NCI-H1930 (cell line): ENCODE measurements at places on chromosomes 1 and 21.

GRCh38 chr1:208183977-208184911 is 59.9 kb downstream of the PLXNA2 start:
- DNase-seq = no peak

DNA sequence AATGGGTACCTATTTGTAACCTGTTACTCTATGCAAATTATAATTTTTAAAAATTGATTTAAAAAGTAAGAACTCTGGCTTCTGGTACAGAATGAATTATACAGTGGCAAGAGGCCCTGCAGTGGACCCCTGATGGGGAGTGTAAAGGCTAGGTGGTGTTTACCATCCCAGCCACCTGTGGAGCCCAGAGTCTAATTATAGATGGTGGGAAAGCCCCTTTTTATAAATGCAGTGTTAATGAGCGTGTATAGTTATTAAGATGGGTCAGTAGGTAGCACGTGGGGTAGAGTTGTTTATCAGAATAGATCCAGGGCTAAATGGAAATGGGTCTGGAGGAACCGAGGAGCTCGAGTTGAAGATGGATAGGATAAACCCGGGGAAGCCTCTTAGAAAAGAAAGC is 13.9 kb upstream of the PRELP start:
- no peak for DNase-seq

GRCh38 chr1:96104506-96104905 is 617.1 kb upstream of the PTBP2 start:
- no peak for DNase-seq

DNA sequence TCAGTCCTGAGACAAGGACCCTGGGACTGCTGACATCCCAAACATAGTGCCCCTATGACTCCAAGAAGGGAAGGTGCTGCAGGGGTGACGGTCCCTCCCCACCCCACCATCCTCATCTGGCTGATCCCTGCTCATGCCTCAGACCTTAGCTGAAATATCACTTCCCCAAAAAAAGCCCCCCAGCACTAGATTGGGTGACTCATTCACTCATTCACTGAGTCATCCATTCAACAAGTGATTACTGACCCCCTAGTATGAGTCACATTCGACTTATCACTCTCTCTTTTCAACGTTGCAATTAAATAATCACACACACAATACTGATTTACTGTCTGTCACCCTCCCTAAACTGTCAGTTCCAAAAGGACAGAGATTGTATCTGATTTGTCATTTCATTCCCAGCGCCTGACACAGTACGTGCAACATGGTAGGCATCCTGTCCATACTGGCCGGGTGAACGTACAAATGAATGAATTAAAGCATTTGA is 48.6 kb downstream of the HIVEP3 start:
- no peak for DNase-seq

GRCh38 chr1:50491142-50491541 is 67.9 kb upstream of the DMRTA2 start:
- DNase-seq = no peak

DNA sequence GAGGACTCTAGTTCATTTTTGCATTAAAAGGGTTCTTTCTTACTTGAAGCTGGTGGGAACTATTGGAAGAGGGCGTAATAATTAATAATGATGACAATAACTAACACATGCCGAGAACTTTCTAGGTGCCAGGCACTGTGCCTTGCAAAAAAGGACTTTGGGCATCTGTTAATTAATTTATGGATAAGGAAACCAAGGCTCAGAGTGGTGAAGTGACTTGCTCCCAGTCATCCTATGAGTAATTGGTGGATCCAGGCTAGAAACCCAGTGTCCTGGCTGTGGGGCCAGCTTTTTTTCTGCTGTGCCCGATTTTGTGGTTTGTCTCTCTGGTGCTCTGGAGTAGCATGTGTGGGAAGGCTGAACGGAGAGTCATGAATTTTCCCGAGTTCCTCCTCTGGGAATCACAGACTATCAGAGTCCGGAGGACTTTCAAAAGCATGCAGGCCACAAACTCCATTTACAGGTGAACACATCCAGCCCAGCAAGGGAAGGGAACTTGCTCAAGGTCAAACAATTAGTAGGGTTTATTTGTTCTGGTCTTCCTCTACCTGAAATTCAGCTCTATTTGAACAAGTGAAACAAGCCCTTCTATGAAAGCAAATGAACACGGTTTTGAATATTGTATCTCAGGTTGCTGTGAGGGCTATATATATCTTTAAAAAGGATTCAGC is 23.4 kb downstream of the ROR1 start:
- DNase-seq = no peak

DNA sequence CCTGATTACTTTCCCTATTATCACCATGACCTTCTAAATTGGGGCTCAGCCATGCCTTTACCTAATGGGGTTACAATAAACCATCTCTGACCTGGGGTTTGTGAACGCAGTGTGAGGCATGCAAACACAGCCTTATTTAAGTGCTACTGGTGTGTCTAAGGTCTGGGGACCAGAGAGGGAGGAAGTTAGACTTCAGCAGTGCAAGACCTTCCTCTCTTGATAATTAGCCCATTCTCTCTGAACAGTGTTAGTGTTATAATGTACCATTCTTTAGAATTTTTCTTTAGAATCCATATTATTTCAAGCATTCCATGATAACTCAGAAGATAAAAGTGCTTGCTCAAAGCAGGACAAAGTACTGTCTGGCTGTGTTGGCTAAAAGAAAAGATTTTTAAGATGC is 10.5 kb upstream of the LRRC8D start:
- DNase-seq = no peak

GRCh38 chr1:218345673-218346390 is 696 bp downstream of the TGFB2 start:
- no peak for DNase-seq

GRCh38 chr1:2890221-2890850 is 88.8 kb upstream of the TTC34 start:
- DNase-seq = no peak

- no peak for DNase-seq
Measured at GRCh38 chr1:179007233-179007632, 18.5 kb upstream of the FAM20B start.

DNA sequence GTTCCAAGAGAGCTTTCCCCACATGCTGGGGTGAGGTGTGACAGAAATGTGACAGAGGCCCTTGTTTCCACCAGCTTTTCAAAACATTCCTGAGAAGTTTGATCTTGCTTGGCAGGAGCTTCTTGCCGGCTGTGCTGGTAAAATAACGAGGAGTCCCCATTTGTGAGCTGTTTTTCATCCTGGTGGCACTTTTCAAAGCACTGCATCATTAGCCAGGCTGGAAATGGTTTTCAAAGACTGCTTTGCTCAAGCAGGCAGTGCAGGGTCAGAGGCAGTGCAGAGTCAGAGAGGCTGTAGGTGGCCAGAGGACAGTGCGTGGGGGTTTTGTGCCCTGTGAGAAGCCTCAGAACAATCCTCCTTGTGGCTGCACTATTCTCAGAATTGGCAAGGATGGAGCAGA is 75.8 kb upstream of the KCNA3 start:
- DNase-seq = no peak

DNA sequence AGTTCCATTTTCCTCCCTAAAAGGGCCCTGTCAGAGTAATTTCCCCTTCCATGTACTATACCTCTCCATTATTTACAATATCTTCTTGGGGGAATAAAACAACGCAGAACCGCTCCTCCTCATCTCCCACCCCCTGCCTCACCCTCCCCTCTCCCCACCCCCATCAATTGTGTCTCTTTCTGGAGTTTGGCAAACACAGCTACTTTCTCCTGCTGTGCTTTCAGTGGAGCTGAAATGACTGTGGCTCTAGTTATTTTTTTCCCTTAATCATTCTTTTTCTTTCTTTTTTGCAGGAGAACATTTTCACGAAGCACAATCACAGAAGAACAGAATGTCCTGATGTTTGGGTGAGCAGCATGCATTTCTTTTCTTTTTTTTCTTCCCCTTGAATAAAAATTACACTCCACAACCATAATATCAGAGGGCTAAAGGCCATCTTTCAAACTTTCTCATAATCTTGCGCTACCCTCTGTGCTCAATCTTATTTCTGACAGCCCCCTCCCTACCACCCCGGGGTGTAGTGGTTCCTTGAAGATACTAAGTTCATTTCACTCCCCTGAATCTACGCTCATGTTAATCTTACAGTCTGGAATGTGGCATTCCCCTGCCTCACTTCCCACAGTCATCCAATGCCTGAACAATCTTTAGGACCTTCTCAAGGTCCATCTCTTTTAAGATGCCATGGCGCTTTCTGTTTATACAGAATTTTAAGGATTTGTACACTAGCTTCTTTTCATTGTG is 8.8 kb upstream of the PLXNA2 start:
- DNase-seq = no peak

- DNase-seq = no peak
Measured at GRCh38 chr1:22437573-22437972, 14.1 kb upstream of the ZBTB40 start.

DNA sequence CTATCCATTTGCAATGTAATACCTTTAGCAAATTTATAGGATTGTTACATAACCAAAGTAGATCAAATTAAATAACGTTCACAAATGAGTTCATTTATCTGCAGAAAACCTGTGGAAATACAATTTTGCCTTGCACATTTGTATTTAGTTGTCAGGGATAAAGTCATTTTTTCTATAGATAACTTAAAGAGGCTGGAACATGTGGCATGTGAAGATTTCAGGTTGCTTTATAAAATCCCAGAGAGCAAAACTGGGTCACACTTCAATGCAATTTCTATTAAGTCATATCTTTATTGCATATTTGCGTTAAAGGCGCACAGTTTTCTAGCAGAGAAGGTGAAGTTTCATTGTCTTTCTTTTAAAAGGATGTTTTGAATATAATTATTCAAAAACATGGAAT is 342.4 kb downstream of the USP25 start:
- no peak for DNase-seq

GRCh38 chr21:45109831-45110492 is 35.6 kb downstream of the ADARB1 start:
- no peak for DNase-seq

GRCh38 chr1:245094092-245094491 is 60.7 kb upstream of the KIF26B start:
- no peak for DNase-seq

GRCh38 chr1:168767894-168768584 is 39.0 kb upstream of the DPT start:
- DNase-seq = no peak

DNA sequence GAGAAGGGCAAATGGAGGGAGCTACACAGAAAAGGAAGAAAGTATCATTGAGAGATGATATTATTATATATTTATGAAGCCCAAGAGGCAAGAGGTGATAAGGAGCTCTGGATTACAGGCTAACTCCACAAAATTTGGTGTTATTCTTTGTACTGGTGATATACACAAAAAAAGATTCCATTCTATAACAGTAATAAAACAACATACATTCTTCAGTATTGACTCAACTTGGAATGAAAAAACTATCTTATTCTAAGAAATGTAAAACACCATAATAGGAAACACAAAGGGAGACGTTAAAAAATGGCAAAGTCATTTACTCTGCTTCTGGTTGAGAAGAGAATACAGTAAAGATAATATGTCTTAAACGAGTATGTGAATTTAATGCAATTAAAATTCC is 99.4 kb downstream of the TEX35 start:
- DNase-seq = no peak

DNA sequence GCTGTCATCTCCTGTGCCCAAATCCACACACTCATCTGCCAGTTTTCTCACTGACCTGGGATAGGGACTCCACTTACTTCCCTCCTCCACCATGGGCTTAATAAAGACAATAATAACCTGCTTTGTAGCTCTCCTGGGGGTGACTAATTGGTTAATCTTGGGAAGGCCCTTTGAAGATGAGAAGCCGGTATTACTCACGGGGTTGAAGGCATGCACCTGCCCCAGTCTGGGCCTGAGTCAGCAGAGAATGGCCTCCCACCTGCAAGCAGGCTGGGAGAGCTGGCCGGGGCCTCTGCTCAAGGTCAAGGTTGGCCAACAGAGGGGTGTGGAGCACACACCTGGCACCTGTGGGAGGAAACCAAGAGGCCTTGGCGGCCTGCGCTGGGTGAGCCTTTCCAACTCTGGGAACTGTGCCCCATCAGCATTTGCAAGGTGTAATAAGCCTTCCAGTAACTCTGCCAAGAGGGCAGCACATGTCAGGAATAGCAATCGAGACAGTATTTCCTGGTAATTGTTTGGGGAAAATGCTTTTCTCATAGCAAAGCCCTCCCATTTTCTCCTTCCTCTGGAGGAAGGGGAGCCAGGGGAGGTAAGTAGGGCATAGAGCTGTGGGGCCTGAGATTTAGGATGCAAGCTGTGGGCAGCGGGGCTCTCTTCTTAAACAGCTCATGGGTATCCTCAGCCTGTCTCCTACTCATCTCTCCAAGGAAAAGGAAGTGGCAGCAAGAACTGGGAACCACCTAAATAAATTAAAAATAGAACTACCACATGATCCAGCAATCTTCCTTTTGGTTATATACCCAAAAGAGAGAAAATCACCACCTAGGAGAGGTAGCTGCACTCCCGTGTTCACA is 49.0 kb downstream of the TOMM20 start:
- no peak for DNase-seq

DNA sequence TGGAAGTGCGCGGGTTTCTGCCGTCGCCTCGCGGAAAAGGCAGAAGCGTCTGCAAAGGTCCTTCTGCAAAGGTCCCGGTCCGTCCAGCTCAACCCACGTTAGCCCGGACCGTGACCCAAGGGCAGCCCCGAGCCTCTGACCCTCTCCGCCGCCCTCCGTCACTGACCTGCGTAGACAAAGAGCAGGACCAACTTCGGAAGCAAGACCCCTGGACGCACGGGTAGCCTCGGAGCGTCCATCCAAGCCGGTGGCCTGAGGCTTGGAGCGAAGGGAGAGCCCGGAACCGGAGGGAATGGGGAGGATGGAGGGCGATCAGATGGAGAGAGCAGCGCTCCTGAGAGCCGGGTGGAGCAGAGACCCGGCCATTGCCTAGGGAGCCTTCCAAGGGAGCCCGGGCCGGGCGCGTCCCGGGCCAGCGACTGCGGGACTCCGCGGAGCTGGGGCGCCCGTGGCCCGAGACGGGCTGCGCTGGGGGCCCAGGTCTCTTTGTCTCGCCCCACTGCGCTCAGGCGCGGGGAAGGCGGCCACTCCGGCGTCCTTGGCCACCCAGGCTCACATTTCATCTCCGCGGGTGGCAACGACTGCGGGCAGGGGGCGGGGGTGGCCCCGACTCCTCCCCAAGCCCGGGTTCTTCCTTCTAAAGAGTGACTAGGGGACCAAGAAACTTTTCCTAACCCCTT is at the start of gene CYYR1:
CYYR1 (minus strand) TSS at position 585 of the 680 bp plus-strand sequence; CDS start at position 239, 346 bp downstream.
- no peak for DNase-seq

- no peak for DNase-seq
Measured at GRCh38 chr1:199742547-199742946, 285.0 kb upstream of the NR5A2 start.

GRCh38 chr1:37071829-37072228 is 37.5 kb upstream of the GRIK3 start:
- no peak for DNase-seq
